ENCODE measurements at places on chromosomes 16 and 17.

- DNase-seq, result peak; percentile 87
These were observed 114.4 kb downstream of the SEC14L1 start for GRCh38 chr17:77254951-77255825.

- no peak for DNase-seq
These were observed 26.6 kb downstream of the MOSMO start for GRCh38 chr16:22034503-22034902.

DNA sequence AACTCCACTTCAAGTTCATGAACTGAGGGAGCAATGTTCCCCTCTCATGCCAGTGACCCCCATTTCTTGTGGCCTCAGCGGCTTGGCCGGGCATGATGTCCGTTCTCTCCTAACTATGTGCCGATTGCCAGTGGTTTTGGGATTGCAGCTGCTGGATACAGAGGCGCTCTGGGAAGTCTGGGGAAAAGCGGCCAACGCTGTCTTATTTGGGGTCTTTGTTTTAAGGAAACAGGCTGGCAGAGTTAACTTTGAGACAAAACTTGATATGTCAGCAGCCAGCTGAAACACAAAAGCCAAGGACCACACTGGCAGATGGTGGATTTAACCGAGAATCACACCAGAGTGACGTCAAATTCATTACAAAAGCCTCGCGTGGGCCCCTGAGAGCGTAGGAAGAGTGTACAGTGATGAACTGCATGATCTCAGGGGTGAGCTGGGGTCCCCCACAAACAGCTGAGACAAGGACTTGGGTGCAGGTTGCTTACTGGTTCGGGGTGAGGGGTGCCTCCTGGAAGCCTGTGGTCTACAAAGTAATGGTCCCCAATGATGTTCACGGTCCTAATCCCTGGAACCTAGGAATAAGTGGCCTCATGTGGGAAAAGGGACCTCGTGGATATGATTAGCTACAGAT, 180.4 kb downstream of the IRF8 start:
- no peak for DNase-seq

DNA sequence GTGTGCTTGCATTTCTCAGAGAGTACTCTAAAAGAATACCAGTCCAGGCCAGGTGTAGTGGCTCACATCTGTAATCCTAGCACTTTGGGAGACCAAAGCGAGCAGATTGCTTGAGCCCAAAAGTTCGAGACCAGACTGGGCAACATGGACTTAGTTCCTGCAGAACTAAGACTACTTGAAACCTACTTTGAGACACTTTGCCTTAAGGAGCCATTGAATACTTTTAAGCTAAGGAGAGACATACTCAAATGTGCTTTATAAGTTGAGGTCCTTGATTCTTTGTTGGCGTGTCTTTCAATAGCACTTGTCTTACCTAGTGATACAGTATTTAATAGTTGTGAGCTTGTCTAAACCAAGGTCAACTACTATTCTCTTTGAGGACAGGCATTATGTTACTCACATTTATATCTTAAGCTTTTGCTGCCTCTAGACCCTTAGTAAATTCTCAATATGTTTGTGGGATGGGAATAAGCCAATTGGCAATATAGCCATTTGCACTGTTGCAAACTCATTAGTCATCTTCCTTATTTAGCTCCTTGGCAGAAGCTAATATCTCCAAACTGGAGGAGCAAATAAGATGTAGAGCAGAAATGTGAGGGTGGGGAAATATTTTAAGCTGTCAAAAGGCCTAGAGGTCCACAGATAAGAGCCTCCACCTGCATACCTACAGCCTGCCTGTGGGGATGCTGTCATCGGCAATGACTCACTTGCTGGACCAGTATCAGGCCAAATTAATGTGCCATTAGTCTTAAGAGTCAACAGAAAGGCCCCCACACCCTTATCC, 16.3 kb downstream of the SCPEP1 start:
- DNase-seq, result peak; percentile 21

DNA sequence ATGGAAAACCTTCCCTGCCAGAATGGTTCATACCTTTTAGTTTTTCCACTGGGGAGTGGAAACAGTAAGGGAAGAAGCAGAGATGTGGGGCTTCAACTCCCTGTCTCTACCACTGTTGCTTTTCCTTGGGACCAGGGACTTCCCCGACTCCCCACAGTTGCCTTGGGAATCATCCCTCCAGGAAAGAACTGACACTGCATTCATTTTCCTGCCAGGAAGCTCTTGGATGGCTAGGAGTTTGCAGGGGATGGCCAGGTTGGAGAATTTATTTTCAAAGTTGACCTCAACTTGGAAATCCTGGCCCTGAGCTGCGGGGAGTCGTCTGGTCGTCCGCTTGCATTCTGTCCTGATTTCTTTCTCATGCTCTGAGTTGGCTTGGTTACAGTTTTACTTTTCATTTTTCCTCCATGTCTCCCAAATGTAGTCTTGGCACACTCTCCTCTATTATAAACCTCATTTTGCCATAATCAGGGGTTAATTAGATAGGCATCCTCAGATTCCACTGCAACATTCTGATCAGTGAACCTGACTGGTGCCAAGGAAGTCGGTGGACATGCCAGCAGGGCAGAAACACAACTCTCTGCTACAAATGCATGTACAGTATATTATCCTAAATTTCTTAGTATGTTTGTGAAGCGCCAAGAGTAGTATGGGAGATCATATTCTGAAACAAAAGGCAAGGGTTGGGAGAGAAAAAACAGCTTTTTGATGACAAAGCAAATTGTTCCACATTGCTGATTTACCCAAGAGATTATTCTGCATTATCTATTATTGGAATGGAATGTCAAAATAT, 220.5 kb upstream of the XYLT1 start:
- DNase-seq, result no peak

Measured in cardiac fibroblast (primary cell).